ENCODE measurements at places on chromosomes 7 and 10.
A peak's percentile ranks its signal among the peaks of the same experiment; 100 is the strongest.

DNA sequence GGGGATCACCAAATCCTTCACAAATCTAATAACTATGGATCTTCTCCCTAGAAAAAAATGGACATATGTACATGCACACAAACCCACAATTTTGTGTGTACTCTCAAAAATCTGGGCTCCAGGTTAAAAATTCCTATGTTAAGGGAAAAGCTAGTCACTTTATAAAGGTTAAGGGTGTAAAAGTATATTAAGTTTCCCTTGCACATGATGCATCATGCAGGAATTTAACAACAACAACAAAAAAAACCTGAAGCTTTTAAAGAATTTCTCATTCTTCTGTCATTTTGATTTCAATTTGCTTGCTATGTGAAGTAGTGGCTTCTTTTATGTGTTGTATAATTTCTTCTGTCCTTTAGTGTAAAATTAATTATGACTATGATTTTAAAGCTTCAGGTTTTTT is 123.7 kb downstream of the CNOT4 start:
- DNase-seq: no peak

GRCh38 chr7:19404912-19405329 is 259.7 kb upstream of the FERD3L start:
- no peak for DNase-seq

- peak; percentile 26 for DNase-seq
Observed at GRCh38 chr7:74587435-74588126, 69.9 kb upstream of the GTF2I start.

- DNase-seq: no peak
Observed at GRCh38 chr10:11468126-11468742, 143.2 kb downstream of the USP6NL start.

- no peak for DNase-seq
Observed at GRCh38 chr7:76512941-76513816, 2.8 kb downstream of the UPK3B start.
